ENCODE measurements at places on chromosomes 5 and 9. TPM values are rescaled to one million over a fixed set of nuclear protein-coding genes. Genes with fewer than 3 reads are reported as not detected.

- DNase-seq, result no peak
These were observed 14.7 kb upstream of the CRHBP start for GRCh38 chr5:76938177-76938576.

The HMMR gene
- 37.9 TPM for total RNA-seq

The GABBR2 gene
- total RNA-seq, result 0.94 TPM

GRCh38 chr5:1930880-1931603 is 48.3 kb upstream of the IRX4 start:
- peak; percentile 80 for DNase-seq

DNA sequence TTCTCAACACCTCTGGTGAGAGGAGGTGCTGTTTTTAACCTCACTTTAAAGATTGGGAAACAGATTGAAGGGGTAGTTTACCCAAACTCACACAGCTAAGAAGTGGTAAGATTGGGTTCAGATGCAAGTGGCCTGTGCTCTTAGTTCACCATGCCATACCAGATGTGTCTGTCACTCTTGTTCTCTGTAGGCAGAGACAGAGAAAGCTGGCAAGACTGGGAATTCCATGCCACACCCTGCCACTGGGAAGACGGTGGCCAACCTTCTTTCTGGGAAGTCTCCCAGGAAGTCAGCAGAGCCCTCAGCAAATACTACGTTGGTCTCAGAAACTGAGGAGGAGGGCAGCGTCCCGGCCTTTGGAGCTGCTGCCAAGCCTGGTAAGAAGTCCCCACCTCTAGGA is 11.0 kb downstream of the TCOF1 start:
- DNase-seq, result no peak

The GDF9 gene
- 0.24 TPM for total RNA-seq

The FOXD4L6 gene
- 0.13 TPM for total RNA-seq
